ENCODE measurements at places on chromosomes 3 and 15.
A peak's percentile ranks its signal among the peaks of the same experiment; 100 is the strongest.

DNA sequence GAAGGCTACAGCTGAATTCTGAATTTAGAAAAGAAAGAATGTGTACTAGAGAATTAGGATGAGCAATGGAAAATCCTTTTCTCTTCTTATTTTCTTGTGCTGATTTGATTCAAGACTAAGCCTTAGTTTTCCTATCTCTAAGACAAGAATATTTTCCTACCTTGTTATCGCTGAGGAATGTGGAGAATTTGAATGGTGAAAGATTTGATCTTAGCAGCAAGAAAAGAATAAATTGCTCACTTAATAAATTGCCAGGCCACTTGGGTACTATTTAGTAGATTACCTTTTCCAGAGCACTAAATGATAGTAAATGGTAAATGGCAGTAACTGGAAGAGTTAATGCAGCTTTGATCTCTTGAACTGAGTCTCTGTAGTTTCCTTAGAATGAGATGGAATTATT, 145.7 kb upstream of the MEIS2 start:
- no peak for DNase-seq

DNA sequence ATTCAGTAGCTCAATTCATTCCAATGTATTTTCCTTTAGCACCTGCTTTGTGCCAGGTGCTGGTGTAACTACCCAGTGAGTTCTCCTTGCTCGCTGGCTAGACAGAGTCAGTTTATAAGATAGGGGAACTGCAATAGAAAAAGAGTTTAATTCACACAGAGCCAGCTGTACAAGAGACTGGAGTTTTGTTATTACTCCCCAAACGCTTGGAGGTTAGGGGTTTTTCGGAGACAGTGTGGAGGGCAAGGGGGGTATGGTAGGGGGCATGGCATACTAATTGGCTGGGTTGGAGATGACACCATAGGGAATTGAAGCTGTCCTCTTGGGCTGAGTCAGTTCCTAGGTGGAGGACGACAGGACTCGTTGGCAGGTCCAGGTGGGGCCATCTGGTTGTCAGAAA, 5.4 kb upstream of the CFAP91 start:
- DNase-seq: no peak

- DNase-seq: no peak
These were observed 832 bp upstream of the CACNA1D start for GRCh38 chr3:53493595-53493962.

DNA sequence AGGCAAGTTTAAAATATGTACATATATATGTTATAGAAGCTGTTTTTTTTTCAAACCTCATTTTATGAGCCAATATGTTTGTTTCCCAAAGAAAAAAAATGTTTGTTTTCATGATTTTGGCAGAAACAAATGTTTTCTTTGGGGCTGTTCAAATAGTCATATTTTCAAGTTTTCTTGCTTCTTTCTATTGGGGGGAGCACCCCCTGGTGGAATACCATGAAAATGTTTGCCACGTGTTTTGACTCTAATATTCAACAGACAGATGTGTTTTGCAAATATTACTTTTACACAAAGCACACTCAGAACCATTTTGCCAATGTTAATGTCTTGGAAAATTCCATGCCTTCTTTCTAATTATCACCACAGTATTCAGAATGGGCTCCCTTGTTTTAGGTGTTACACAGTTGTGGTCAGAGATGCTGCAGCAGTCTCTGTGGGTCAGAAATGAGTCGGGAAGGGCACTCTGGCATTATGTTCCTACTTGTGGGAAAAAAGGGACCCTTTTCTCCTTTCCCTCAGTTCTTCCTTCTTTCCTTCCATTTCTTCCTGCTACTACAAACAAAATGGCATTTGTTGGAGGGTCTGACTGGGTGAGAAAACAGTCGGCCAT, 817.0 kb downstream of the TUSC7 start:
- DNase-seq: no peak

- DNase-seq: no peak
These were observed 55.4 kb downstream of the AGBL1 start for GRCh38 chr15:86135041-86135440.

- DNase-seq: no peak
These were observed 81.1 kb downstream of the TRIM42 start for GRCh38 chr3:140758791-140759444.

- DNase-seq: no peak
These were observed 144.4 kb downstream of the KCNAB1 start for GRCh38 chr3:156264771-156265170.

DNA sequence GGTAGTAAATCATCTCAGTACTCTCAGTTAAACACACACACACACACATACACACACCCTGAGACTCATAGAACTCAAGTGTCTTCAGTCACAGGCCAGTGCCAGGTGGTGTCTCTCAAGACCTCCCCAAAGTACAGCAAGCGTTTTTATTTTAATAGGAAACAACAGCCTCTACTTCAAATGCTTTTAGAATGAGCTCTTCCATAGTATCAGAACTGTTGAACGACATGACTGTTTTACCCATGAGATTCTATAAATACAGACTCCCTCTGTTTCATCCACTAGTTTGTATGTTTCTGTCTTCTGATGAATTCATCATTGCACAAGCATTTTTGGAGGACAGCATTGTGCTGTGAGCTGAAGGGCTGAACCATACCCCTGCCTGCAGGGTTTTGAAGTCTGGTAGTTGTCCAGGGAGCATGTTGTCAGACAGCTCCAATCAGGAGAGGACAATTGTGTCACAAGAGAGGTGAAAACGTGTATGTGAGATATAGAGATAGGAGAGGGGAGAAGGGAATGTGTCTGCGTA, 201.0 kb upstream of the BCL6 start:
- DNase-seq: no peak

- DNase-seq: no peak
These were observed 12.1 kb downstream of the FMN1 start for GRCh38 chr15:33182278-33182905.

DNA sequence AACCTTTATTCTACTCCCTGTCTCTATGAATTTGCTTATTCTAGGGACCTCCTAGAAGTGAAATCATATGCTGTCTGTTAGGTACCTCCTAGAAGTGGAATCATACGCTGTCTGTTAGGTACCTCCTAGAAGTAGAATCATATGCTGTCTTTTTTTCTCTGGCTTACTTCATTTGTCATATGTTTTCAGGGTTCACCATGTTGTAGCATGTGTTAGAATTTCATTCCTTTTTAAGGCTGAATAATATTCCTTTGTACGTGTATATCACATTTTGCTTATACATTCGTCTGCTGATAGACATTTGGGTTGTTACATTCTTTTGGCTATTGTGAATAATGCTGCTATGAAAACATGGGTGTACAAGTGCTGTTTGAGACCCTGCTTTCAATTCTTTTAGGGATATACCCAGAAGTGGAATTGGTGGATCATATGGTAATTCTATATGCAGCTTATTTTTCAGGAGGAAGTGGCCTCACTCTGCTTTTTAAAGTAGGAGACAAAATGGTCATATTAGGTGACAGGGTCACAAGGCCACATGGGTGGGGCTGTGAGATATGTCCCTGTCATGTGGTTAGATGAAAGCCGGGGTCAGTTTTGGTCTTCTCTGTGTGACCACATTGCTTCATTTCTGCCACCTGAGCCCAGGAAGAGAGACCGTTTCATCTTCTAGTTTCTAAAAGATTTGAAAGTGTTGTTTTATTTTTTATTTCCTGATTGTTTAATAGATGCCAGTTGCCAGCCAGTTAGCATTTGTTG, 76.7 kb downstream of the FLNB start:
- DNase-seq: no peak

DNA sequence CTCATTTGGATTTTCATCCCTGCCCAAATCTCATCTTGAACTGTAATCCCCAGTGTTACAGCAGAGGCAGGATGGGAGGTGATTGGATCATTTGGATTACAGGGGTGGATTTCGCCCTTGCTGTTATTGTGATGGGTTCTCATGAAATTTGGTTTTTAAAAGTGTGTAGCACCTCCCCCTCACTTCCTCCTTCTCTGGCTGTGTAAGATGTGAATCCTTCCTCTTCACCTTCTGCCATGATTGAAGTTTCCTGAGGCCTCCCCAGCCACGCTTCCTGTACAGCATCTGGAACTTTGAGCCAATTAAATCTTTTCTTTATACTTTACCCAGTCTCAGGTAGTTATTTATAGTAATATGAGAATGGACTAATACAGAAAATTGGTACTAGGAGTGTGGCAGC, 316.8 kb downstream of the PLCL2 start:
- no peak for DNase-seq

DNA sequence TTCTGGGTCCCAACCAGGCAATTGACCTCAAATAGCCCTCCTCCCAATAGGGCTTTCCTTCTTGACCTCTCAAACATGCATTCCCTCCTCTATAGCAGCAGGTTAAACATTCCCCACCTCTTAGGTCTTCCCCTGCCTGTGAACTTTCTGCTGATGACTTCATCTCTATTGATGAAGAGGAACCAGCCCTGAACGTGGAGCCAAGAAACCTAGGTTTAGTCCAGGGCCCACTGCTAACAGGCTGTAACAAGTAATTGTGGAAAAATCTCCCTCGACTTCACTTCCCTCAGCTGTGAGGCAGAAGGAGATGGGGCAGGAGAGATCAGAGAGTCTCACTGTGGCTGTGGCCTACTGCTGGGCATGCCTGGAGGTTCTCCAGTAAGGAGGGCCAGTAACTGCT, 24.7 kb downstream of the ILDR1 start:
- DNase-seq: no peak

DNA sequence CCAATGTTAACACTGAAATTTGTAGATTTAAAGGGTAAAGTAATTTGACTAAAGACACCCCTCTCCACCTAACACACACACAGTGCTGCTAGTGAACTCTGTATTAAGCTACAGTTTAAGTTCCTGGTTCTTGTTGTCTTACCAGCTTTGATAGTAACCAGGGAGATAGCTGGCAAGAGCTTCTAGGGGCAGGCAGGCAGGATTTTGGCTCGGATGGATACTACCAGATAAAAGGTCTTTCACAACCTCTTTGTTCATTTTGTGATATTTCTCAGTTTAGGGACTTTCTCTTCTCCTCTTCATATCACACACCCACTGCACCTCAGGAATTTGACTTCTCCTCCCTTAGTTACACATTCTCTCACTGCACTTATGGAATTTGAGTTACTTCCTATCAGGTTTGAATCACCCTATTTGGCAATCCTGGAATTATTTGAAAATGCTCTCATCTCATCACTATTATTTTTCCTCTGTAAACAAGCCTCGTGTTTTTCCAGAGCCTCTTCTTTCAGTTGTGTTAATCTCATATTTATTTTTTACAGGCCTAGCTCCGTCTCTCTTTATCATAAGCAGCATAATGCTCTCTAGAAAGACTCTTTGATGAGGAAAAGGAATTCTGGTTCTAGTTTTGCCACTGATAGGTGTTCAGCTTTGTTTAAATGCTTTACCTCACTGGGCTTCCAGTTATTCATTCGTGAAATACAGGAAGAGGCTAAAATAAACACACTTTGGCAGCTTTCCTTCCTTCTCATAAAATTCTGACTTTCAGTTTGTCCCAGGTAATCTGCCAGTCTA, 23.0 kb upstream of the CLDN1 start:
- peak; percentile 86 for DNase-seq

GRCh38 chr3:38454884-38455638, 1.4 kb downstream of the ACVR2B start:
- DNase-seq: no peak

DNA sequence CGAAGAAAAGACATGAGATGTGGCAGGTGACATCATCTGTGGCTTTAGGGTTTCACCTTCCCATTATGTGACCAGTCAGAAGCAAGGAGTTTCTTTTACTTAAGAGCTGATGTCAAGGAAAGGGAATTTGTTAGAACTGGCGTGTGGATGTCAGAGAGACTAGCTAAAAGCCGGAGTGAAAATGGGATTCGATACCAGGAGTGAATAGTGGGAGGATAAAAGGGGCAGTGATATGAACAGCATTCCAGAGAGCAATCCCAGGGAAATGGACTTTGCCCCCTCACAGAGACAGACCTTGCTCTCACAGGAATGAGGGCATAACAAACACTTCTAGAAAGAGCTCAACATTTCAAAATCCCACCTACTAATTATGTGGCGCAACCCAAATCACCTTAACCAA, 5.9 kb upstream of the FMN1 start:
- no peak for DNase-seq

DNA sequence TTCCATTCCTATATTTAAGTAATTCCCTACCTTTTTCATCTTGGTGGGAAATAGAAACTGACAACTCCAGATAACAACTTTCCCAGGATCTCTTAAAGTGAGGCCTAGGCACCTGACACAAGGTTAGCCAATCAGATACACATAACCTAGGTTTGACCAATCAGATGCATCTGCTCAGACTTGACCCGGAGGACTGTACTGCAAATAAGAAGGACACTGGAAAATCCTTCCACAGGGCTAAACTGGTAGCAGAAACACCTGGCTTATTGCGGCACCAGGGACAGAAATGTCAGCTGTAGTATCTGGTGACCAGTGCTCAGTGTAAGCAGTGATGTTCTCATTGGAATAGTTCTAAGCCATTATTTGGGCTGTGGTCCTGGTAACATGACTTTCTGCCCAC, 204.5 kb upstream of the SLCO3A1 start:
- no peak for DNase-seq

DNA sequence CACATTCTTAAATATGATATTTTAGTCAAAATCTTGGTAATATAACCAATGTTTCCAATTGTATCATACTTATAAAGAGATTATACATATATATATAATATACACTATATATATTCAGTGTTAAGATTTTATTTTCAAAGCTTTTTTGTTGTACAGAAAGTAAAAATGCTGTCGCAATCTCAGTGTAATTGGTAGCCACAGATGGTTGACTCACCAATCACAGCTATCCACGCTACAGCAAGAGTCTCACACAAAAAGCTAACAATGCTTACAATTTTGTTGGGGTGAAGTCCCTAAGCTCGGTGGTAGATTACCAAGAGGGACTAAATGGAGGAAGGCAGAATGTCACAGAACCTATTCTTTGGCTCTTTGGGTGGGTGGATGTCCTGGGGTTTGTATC, 16.9 kb upstream of the CFAP161 start:
- no peak for DNase-seq
